Stimulated activated naive CD8-positive, alpha-beta T cell treated with anti-CD3 and anti-CD28 coated beads, Interleukin-15, Interleukin-2, amounts not matched to agents 100 U/mL and 50 U/mL, for 24 hours (primary cell): ENCODE measurements at places on chromosomes 7 and 10.

DNA sequence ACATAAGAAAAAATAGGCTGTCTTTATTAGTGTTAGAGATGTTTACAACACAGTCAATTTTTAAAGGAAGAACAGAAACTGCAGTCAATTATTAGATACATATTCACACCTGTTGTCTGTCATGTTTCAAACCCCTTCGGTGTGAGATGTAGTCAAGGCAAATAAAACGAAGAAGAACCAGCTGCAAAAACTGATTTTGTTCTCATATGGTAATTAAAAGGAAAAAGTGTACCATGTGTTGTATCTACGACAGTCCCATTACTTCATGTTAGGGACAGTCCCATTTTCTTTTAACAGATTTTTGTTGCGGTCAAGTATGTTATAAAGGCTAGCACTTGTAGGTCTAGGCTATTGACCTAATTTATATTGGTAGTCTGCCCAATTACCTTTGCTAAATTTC, 149.4 kb downstream of the LRRN3 start:
- DNase-seq = no peak

GRCh38 chr10:25641595-25641994, 292.4 kb upstream of the MYO3A start:
- DNase-seq = no peak

GRCh38 chr7:89661876-89662275, 492.4 kb upstream of the STEAP1 start:
- DNase-seq = no peak

GRCh38 chr10:44335330-44336021, 49.4 kb downstream of the CXCL12 start:
- no peak for DNase-seq

DNA sequence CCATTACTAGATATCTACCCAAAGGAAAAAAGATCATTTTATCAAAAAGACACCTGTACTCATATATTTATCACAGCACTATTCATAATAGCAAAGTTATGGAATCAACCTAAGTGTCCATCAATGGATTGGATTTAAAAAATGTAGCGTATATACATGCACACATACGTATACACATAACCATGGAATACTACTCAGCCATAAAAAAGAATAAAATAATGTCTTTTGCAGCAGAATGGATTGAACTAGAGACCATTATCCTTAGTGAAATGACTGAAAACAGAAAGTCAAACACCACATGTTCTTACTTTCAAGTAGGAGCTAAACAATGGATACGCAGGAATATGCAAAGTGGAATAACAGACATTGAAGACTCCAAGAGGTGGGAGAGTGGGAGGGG, 157.7 kb upstream of the LAMB4 start:
- no peak for DNase-seq

- DNase-seq = no peak
Measured at GRCh38 chr7:145784809-145785780, 331.5 kb upstream of the CNTNAP2 start.

DNA sequence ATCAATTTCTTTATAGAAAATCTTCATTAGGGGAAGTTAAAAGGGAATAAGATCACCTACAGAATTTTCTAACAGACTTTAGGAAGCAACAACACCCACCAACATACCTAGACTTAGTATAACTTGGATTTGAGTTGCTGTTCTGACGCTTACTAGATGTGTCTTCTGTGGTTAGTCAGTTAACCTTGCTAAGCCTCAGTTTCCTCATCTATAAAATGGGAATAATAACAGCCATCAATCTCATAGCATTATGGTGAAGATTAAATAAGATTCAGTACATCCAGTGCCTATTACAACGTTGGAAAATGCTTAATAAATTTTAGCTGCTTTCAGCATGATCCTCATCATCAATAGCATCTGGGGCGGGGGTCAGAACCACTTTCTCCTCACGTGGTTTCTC, 106.2 kb downstream of the SORBS1 start:
- no peak for DNase-seq

- no peak for DNase-seq
Measured at GRCh38 chr10:51886438-51887068, 187.2 kb upstream of the CSTF2T start.

GRCh38 chr10:111822661-111823060, 360.9 kb downstream of the GPAM start:
- no peak for DNase-seq

DNA sequence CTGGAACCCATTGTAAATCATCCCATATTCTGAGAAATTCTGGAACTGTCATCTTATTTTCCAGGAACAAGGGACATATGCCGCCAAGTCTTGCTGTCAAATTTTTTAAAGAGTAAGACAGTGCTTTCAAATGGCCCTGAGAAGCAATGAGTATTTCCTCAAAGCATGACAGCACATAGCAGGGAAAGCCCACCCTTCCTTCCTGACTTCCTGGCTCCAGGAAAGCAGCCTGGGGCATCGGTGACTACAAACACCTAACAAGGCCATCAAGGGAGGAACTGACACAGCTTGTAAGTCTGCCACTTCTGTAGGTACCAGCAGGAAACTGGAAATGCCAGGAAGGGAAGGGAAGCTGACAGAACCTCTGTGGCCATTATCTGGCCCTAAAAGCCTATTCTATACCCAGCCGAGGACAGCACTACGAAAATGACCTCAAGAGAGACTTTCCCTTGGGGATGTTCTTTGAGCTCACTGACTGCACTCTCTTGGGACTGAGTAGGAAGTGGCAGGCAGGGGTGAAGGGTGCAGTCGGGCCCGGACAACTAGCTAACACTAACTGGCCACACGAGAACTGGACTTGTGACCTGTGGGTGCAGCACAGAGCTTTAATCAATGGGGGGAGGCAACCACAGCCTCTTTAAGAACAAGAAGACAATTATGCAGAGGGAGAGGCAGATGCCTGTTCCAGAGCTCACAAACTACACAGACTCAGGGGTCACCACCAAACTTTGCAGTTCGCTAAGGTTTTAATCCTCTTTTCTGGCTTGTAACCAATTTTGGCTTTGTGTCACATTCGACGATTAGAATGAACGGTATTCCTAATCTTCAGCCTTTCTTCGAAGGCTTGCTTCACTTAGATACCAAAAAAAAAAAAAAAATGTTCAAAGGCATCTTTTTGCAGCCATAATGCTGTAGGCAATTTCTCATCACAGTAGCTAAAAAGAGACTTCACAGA, 52.0 kb downstream of the GRB10 start:
- DNase-seq = no peak

GRCh38 chr10:21449288-21449966, 76.1 kb downstream of the SKIDA1 start:
- no peak for DNase-seq

DNA sequence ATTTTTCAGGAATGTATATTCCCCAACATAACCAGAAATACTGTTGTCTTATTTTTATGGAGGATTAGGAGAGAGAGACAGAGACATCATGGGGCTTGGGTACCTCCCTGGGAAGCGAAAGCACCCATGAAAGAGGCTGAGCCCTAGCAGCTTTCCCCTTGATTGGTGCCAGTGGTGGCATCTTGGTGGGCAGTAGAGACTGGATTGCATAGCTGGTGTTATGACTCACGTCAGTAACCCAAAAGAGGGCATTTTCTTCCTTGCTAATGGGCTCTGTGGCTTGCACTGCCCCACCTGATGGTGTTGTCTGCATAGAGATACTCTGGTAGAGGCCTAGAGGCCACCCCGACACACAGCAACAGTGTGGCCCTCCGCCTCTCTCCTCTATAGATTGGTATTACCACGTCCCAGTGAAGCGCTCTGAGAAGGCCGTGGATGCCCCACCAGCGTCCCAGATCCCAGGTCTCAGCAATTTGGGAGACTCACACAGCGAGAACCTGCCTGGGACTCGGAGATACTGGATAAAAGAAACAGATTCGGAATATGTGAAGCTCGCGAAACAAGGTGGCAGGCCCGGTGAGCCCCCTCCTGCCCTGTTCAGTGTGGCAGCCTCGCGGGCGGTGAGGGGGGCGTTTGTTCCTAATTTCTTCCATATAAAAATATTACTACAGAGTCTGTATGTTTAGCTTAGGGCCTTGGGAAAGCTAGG, 5.8 kb downstream of the C7orf57 start:
- DNase-seq = no peak

DNA sequence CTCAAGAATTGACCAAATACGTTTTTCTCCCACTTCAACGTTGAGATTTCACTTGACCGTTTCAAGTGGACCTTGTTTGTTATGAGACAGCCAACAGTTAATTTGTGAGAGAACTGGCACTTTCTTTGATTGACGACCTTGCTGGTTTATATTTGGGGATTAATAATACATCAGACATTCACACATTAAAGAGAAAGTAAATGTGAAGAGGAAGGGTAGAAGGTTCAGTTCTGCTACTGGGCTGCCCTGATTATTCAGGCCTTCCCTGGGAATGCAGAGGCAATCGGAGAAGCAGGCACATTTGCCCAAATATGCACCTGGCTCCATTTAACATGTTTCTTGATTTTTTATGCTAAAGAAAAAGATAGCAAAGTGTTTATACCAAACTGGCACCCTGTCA, 114.1 kb downstream of the POU6F2 start:
- DNase-seq = no peak

- DNase-seq = peak; percentile 36
Measured at GRCh38 chr10:78045237-78045636, 11.6 kb downstream of the RPS24 start.

GRCh38 chr7:22190736-22191135, 166.2 kb downstream of the RAPGEF5 start:
- DNase-seq = no peak

GRCh38 chr7:112853422-112853821, 63.2 kb upstream of the TMEM168 start:
- DNase-seq = no peak

- no peak for DNase-seq
Measured at GRCh38 chr10:11192304-11193000, 174.8 kb downstream of the CELF2 start.

- DNase-seq = no peak
Measured at GRCh38 chr7:44845451-44845850, 2.4 kb downstream of the H2AZ2 start.

DNA sequence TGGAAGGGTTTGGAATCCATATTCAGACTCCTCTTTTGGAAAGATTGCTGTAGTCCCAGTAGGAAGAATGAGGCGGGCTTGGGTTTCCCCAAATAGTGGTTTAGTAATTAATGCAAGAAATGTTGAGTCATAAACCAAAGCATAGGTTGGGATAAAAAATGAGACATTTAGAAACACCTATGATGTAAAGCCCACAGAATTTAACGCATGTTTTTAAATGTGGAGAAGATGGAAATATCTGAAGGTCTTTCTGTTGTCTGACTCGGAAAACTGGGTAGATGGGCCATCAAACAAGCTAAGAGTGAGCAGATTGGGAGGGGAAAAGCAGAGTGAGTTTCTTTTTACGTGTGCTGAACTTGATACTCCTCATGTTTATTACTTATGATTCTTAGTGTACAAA, 62.2 kb downstream of the LANCL2 start:
- no peak for DNase-seq

DNA sequence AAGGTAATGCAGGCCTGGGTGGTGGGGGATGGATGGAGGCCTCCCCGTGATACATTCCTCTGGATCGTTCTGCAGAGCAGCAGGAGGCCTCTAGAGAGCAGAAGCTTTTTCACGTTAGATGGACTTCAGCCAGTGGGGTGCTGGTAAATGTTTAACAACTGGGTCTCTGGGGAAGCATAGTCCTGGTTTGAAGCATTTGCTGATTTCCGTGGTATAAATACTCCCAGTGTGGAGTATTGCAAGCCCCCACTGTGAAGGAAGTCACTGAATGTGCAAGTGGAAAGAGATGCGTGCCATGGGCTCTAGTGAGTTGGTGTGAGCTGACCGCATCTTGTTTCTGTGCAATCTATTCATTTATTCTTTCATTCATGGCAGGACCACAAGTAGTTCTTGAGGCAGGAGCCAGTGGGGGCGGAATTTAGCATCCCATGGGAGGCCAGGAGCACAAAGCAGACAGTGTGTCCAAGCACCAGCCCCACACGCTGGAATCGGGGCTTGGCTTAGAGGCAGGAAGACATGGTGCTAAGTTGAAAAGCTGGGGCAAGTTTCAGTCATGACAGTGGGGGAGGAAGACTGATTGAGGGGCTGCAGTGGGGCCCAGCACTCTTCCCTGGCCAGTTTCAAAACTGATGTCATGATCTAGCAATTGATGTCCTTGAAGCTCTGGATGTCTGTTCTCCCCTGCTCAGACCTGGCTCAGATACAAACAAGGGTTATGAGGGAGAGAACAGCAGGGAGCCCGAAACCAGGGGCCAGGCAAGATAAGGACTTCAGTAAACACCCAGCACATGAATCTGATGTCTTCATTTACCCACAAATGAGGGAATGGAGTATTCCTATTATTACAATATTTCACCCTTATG, 280.9 kb upstream of the LYZL1 start:
- DNase-seq = no peak

GRCh38 chr10:110487411-110488331, 10.0 kb upstream of the DUSP5 start:
- DNase-seq = no peak

- peak; percentile 60 for DNase-seq
Measured at GRCh38 chr7:39453743-39454355, 112.4 kb upstream of the YAE1 start.

DNA sequence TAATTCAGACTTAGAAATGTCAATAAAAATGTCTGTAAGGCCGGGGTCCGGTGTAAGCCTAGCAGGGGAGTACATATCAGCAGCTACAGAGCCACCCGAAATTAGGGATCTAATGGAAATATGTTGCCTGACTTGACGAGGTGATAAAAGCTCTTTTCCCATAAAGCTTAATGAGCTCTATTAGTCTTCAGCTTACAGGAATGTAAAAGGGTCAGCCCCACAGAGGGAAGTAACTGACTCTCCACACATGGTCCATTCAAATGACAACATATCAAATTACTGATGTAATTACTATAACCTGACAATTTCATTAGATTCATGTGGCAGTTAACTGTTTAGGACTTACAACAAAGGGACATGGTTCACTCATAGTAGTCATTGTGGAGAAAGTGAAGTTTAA, 62.3 kb downstream of the ATE1 start:
- DNase-seq = no peak

GRCh38 chr7:55026867-55027490, 8.2 kb downstream of the EGFR start:
- no peak for DNase-seq

DNA sequence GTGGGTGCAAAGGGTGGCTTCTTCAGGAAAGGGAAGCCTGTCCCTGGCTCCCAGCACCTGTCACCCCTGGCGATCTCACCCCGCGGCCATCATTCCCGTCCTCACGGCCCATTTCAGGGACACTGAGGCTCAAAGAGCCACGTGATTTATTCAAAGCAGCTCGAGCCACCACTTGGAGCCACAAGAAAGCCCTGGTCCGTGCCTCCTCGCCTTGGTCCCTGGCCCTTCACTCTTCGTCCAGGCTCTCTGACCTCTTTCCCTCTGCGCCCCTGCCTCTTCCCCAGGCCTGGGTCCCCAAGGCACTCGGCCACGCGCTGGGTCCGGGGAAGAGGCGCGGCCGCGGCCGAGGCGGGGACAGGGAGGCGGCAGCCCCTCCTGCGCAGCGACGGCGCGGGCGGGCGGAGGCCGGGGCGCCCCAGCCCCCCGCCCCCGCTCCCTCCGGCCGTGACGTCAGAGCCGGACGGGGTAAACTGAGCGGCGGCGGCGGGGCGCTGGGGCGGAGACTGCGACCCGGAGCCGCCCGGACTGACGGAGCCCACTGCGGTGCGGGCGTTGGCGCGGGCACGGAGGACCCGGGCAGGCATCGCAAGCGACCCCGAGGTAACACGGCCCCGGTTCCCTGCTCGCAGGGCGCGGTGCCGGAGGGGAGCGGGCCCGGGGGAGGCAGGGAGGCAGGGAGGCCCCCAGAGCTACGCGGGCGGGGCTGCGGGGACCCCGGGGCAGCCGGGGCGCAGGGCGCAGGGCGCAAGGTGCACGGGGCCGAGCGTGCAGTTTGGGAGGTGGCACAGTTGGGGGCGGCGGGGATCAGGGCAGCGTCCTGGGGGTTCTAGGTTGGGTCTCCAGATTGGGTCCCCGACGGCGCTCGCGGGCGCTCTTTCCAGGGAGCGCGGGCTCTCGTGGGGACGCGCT, at the start of gene SLC18A2:
Gene SLC18A2, plus strand, starts transcription at position 494 of the 909 bp plus-strand sequence. CDS start 580 bp downstream, outside the sequence.
- DNase-seq = no peak
